CD4-positive, alpha-beta T cell treated with Interleukin-2 at 100 ng/mL for 4 hours (primary cell): ENCODE measurements at places on chromosomes 2 and 18.
A peak's percentile ranks its signal among the peaks of the same experiment; 100 is the strongest.

GRCh38 chr2:173631127-173631460 lies 276.4 kb downstream of the CDCA7 start:
- no peak for DNase-seq

GRCh38 chr2:98771264-98771663 lies 40.3 kb upstream of the MGAT4A start:
- no peak for DNase-seq

- no peak for DNase-seq
Measured at GRCh38 chr2:98480598-98480997, 35.9 kb downstream of the INPP4A start.

GRCh38 chr2:149921911-149922616 lies 334.5 kb upstream of the MMADHC start:
- no peak for DNase-seq

DNA sequence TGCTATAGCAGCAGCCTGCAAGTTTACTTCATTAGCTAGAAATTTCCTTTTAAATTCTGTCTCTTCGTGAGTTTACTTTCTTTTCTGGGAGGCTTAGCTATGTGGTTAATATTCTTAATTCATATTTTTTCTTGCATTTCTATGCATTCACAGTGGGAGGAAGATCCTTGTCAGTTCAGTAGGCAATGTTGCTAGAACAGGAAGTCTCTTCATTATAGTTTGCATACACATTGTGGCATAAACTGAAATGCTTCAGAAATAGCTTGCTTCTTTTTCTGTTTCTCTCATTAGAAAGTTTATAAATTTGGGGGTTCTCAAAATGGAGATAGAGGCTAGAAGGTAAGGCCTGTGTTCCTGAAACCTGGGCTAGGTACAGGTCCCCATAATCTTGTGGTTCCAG lies 8.1 kb upstream of the ARHGAP15 start:
- DNase-seq = no peak

GRCh38 chr18:76456018-76456750 lies 38.9 kb downstream of the ZNF516 start:
- DNase-seq = no peak

DNA sequence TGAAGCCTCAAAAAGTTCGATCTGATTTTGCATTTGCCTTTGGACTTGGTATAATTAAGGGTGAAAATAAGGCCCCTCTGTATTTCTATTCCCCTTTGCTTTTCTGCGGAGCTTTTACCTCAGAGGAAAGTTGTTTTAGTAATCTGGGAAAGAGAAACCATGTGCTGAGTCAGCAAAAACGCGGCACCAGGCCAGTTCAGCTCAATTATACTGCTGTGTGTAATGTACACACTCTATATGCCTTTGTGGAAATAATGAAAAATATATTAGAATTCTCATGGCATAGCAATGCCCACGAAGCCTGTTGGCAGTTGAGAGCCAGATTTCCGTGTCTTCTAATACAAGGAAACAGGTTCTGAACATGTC lies 161.9 kb upstream of the SIX2 start:
- DNase-seq = no peak

GRCh38 chr2:152542337-152542994 lies 174.8 kb downstream of the PRPF40A start:
- no peak for DNase-seq

DNA sequence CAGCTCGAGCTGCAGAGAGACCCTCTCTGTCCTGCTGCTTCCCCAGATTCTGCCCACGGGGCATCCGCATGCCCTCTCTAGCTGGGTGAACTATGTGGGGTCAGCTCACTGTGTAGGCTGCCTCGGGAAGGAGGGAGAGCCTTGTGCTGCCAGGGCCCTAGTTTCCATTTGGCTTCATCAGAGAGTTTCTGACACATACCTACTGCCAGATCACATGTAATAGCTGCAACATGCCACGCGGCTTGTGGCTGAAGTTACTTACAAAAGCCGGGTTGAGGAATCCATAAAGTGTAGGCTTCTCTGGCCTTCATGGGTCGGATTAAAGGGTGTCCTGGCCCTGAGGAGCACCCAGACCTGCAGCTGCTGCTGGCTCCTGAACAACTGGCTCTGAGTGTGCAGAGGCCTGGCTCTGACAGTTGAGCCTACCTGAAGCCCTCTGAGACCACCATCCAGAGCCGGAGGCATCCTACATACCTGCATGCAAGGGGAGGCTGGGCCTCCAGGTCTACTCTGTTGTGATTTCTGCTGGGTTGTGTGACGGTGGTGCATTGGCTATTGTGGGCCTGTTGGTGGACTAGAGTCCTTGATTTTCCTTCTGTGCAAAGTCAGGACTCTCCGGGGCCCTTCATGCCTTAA lies 130.0 kb downstream of the SH3RF3 start:
- no peak for DNase-seq

GRCh38 chr2:144886862-144887261 lies 366.9 kb upstream of the ZEB2 start:
- DNase-seq = no peak

GRCh38 chr2:105744091-105744908 lies 412 bp upstream of the NCK2 start:
- DNase-seq = peak; percentile 60

DNA sequence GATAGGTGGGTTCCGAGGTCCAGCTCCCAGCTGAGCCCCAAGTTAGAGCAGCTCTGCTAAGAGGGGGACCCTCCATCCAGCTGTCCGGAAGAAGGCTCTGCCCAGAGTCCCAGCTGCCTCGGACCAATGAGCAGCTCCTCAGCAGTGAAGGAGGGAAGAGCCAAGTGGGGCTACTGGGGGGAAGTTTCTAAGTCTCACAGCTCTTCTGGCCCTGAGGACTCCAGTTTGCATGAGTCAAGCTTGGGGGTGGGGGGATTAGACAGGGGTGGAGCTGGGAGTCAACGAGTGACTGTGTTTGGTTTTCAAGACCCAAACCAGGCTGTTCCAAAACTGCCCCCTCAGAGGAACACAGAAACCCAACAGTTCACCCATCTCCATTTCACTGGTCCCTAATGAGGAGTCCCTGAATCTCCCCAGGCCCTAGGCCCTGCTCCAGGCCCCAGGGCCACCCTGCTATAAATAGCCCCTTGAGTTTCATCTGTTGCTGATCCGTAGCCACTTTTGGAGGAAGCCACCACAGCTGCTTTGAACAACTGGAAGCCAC lies 100.9 kb downstream of the TNS1 start:
- no peak for DNase-seq

DNA sequence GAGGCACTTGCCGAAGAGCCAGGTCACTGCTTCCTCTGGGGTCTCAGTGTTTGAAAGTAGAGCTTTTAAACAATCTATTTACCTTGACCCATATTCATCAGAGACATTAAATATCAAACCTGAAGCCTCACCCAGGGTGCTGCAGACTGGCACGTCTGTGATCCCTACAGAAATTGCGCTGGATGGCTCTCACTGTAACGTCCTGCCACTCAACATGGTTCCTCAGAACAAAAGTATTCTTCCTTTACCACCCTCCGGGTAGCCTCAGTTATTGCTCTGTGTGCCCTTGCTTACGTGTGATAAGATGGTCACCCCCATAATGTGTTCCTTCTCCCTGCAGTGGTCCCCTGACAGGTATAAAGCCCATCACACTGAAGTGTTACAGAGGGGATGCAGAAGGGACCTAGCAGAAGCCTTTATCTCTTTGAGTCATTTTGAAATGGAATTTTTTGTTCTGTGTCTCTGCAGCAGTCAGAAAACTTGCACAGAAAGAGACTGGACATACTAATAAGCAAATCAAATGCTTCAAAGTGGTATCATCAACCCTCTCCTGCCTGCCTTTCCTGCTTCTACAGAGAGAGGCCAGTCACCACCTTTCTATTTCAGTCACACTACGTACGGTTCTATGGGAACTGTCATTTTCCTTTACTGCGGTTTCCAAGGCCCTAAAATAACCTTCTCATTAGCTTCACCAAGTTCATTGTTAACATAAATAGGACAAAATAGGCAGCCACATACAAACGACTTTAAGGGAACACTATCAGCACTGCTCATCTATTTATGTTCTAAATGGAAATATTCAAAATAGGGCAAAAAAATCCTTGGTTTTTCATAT lies 86.8 kb downstream of the METTL8 start:
- DNase-seq = no peak

DNA sequence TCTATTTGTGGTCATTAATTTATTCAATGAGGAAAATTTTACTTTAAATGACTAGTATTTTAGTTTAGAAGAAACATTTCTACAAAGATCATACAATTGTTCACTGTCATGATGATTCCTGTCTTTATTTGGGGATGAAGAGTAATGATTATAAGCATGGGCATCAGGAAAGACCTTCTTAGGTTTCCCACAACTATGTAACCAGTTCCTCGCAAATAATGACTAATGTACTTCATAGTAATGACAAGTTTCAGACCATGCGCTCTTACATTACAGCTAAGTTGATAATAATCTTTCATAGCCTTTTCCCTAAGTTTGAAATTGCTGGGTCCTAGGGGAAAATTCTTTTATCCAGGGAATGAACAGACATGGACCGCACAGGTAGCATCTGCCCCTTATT lies 90.5 kb downstream of the MYO5B start:
- DNase-seq = no peak

DNA sequence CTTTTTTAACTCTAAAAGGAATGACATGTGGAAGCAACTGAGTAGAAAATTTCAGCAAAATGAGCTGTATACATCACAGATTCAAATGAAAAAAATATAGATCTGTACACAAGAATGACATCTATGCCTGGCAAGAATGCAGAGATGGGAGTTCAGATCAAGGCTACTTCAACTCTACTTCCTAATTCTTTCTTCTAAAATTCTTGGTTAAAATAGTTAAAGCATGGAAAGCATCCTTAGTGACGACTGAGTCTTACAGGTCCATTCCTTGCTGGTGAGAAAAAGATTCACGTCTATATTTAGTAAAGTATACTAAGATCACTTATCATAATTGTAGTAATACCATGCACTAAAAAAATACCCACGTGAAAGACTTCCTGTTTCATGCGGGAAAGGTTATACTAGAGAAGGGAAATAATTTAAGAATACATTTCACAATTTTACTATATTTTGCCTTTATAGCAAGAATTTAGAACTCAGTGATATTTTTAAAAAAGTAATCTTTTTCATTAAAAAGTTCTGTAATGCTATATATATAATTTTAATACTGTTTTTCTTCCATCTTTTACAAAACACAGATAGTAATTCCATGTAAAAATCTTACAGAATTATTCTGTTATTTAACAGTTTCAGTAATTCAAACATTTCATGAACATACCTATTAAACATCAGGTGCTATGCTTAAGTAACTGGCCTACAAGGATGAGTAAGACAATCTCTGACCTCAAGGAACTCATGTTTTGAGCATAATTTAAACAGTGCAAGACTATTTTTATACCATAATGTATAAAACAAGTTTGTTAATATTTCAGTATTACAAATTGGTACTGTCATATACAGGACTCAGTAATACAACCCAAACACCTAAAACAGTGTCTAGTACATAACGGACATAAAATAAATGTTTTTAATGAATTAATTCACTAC lies 159.6 kb downstream of the BAZ2B start:
- no peak for DNase-seq

DNA sequence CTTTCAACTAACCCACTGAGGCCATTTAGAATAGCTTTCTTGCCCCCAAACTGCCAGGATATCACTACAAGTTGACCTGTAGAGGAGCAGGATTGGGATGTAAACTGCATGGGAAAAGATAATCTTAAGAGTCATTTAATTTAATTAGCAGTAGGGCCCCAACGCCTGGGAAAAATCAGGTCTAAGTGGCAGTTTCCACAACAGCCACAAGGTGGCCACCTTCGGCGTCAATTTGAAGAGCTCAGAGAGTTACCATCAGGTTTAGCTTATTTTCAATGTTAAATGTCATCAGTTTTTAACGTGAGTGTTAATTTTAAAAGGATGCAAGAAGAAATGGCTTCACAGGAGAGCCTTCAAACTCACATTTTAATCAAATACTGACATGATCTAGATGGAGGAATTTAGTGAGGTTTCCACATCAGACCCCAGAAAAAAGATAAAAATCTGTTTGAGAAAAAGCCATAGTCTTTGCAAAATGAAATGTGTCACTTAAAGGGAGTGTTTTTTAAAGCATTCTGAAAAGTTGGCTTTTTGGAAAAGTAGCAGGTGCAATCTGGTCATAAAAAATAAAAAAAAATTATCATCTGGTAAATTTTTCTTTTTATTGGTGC lies 77.3 kb upstream of the UPP2 start:
- peak; percentile 60 for DNase-seq
